ENCODE measurements at places on chromosomes 5 and 9. TPM values are rescaled to one million over a fixed set of nuclear protein-coding genes. Genes with fewer than 3 reads are reported as not detected.

Gene GCNT4
- 46.2 TPM for total RNA-seq

Gene NXNL2
- total RNA-seq = 7.7 TPM

Gene OLFM1
- 0.64 TPM for total RNA-seq

Gene SPATA31A3
- total RNA-seq = not detected

Gene HAVCR2
- total RNA-seq = not detected

Gene FOXD4L3
- not detected for total RNA-seq

Gene TYRP1
- 0.43 TPM for total RNA-seq

Gene ARID3C
- total RNA-seq = not detected

Gene PAEP
- total RNA-seq = not detected

Gene ACOT12
- not detected for total RNA-seq

Gene SRA1
- total RNA-seq = 40.6 TPM

Gene CDC23
- 25.4 TPM for total RNA-seq

Gene CCNI2
- total RNA-seq = under 0.01 TPM

Gene FOXD1
- total RNA-seq = 6.1 TPM

Gene CTXN3
- total RNA-seq = not detected

Gene C6
- total RNA-seq = not detected

Gene PPP1R2B
- under 0.01 TPM for total RNA-seq

Gene TAF11L12
- total RNA-seq = not detected

Gene RASEF
- total RNA-seq = 0.97 TPM

Gene GHR
- total RNA-seq = 2.2 TPM

Gene PRRX2
- total RNA-seq = under 0.01 TPM

Gene PLPP7
- 10.0 TPM for total RNA-seq

Gene HMMR
- 10.0 TPM for total RNA-seq

Gene SPATA31D1
- not detected for total RNA-seq

Gene ERAP2
- total RNA-seq = 15.8 TPM

Gene SVEP1
- total RNA-seq = 81.2 TPM

Gene AK1
- total RNA-seq = 37.1 TPM

Gene S1PR3
- 102 TPM for total RNA-seq

Gene CATSPER3
- not detected for total RNA-seq

Gene EIF4E1B
- total RNA-seq = not detected

Gene ZDHHC11
- total RNA-seq = 0.64 TPM

Gene PCDHB9
- total RNA-seq = 0.64 TPM

Gene NUTM2F
- not detected for total RNA-seq

Gene IFNB1
- not detected for total RNA-seq

Gene GPR150
- total RNA-seq = 0.43 TPM

Gene DCTN3
- 70.8 TPM for total RNA-seq

Gene ZFP2
- 0.86 TPM for total RNA-seq

Gene TEK
- 25.8 TPM for total RNA-seq

Gene BRD9
- total RNA-seq = 35.0 TPM

Gene BAAT
- under 0.01 TPM for total RNA-seq

Gene RANBP17
- total RNA-seq = 33.7 TPM

Gene SUSD3
- 3.2 TPM for total RNA-seq

Gene NR3C1
- 55.7 TPM for total RNA-seq

Gene BASP1
- total RNA-seq = 126 TPM

Gene ORM1
- total RNA-seq = not detected

Gene SPATA31E1
- not detected for total RNA-seq

Gene SLC25A48
- not detected for total RNA-seq

Gene CARD19
- 35.8 TPM for total RNA-seq

Gene WNT8A
- not detected for total RNA-seq

Gene TEX53
- total RNA-seq = not detected

Gene RUSC2
- 24.2 TPM for total RNA-seq

Gene BNC2
- total RNA-seq = 41.6 TPM

Gene MGAT1
- total RNA-seq = 98.6 TPM

Gene CDO1
- 0.32 TPM for total RNA-seq

Gene TXN
- total RNA-seq = 472 TPM

Gene CRHBP
- total RNA-seq = not detected
